ENCODE measurements at places on chromosomes 4 and X. TPM values are rescaled to one million over a fixed set of nuclear protein-coding genes. Genes with fewer than 3 reads are reported as not detected.

DNA sequence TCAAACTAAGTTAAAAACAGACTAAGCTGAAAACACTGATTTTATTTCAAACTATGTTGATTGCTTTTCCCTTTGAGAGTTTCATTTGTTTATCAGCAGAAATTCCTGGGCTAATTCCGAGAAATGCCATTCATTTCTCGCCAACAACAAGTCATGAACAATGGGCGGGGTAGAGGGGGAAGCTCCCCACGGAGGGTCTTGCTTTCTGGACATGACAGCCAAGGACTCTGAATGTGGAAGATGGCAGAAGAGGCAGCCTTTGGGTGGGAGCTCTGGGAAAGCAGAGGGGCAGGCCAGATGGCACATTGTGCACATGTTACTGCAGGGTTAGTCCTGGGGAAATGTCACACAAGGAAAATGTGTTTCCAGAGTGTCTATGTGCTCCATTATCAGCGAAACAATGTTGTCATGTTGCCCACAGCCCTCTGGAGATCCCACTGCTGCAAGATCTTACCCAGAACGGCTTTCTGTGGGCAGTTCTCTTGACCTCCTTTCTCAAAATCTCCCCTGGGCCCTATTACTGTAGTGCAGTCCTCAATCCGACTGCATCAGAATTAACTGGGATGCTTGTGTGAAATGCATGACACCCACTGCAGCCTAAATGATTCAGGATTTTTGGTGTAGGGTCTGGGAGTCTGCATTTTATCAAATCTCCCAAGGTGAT lies 45.0 kb downstream of the CHRDL1 start:
- DNase-seq = no peak

- DNase-seq = no peak
These were observed 6.9 kb downstream of the MAGEA11 start for GRCh38 chrX:149718757-149719156.

DNA sequence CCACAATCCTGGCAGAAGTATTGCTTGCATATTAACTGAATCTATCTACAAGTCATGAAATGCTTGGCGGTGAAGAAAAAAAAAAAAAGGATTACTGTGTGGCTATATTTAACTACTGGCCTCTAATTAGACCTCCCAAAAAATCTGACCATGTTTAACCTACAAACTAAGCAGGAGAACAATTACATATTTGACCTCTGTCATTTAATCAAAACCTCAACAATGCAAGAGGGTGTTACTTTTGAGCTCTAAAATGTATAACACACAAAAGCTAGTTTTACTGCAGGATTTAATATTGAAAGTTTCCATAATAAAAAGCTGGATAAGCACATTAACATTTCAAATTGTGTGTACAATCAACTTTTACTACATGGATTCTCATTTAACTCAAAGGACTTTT lies 1.5 kb downstream of the ITM2A start:
- no peak for DNase-seq

GRCh38 chr4:19844446-19844845 lies 407.3 kb upstream of the SLIT2 start:
- DNase-seq = no peak

GRCh38 chrX:13748486-13748885 lies 13.9 kb downstream of the OFD1 start:
- DNase-seq = no peak

GRCh38 chr4:128803783-128804182 lies 5.7 kb upstream of the JADE1 start:
- DNase-seq = no peak

The TMSB15A gene
- total RNA-seq = not detected

GRCh38 chr4:9984621-9985020 lies 36.7 kb downstream of the SLC2A9 start:
- DNase-seq = no peak

- peak; percentile 80 for DNase-seq
These were observed 2.1 kb upstream of the APBB2 start for GRCh38 chr4:41216294-41217019.

The NDP gene
- total RNA-seq = not detected

DNA sequence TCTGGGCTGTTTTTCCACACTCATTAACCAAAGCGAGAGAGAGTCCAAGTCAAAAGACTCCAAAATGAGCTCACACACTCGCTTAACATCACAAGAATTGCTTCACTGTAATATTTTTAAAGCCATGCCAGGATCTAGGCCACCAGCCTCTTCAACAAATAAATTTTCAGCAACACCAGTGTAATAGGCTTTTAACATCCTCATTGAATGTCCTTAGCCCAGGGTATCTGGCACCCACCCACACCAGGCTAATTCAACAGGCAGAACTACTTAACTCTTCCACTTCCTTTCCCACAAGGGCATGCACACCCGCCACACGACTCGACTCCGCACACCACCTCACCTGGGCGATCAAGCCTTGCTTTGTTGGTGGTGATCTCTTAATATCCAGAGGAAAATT lies 34.2 kb downstream of the FAT1 start:
- no peak for DNase-seq

The TMSB15B gene
- total RNA-seq = 2.0 TPM

- peak; percentile 77 for DNase-seq
These were observed 808 bp downstream of the PRDM5 start for GRCh38 chr4:120921456-120922380.

GRCh38 chr4:169064296-169064695 lies 54.2 kb upstream of the CBR4 start:
- no peak for DNase-seq

DNA sequence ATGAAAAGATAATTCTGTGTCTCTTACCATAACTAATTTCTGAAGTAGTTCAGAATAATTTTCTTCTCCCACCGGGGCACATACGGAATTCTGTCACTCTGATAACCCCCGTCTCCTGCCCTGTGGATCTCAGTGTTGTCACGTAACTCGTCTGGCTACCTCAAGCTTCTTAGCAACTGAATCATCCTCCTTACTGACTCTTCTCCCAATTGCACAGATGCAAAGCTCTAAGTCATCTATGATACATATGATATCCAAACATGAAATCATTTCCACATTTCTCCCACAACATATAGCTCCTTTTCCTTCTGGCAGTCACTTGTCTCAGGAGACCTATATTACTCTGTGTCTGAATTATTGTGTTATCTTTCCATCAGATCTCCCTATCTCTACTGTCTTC lies 1043.1 kb upstream of the TENM3 start:
- DNase-seq = no peak

The RAB39B gene
- total RNA-seq = 0.76 TPM

The IL1RAPL1 gene
- total RNA-seq = not detected

The NEIL3 gene
- 0.29 TPM for total RNA-seq

GRCh38 chr4:80074069-80074468 lies 1.0 kb upstream of the ANTXR2 start:
- no peak for DNase-seq

- no peak for DNase-seq
These were observed 64.4 kb upstream of the ENPEP start for GRCh38 chr4:110411574-110412011.

DNA sequence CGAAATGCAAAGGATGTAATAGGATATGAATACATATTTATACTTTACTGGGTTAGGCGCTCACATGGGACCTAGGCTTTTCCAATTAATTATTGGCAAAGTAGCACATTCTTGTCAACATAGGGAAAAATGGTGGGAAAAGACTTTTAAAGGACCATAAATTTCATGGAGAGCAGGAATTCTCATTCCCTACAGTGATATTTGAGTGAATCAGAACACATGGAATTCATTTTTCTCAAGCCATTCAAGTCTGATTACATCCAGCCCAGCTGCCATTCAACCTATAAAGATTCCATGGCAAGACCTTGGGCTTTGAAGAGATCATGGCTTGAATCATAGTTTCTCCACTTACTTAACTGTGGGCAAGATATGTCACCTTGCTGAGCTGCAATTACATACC lies 150.4 kb downstream of the SOWAHB start:
- no peak for DNase-seq

- peak; percentile 29 for DNase-seq
These were observed 251.0 kb downstream of the KCNIP4 start for GRCh38 chr4:21697583-21697982.

GRCh38 chr4:10101671-10102473 lies 14.7 kb downstream of the WDR1 start:
- DNase-seq = no peak

DNA sequence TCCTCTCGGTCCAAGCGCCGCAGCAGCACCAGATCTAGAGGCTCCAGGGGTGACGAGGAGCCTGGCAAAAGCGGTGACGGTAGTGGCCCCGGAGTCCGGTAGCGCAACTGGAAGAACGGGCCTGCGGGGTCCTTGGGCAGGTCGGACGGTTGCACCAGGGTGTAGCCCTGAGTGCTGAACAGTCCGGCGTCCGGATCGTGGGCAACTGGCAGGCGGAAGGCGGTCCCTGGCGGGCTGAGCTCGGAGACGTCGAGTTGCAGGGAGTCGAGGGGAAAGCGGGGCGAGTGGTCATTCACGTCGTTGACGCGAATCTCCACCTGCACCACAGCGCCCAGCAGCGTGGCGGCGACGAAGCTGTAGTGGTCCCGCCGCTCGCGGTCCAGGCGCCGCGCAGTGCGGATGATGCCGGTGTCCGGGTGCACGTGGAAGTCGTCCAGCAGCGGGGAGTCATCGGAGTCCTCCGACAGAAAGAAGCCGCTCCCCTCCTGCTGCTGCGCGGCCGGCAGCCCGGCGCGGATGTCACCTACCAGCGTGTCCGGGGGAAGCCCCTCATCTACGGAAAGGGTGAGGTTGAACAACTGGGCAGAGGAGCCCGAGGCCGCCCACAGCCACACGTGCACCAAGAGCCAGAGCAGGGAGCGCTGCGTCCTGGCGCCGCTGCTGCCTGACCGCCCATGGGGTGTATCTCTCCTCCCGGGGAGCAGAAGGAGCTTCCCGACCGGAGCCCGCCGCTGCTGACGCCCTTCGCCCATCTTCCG lies 837 bp downstream of the DCHS2 start:
- DNase-seq = no peak

DNA sequence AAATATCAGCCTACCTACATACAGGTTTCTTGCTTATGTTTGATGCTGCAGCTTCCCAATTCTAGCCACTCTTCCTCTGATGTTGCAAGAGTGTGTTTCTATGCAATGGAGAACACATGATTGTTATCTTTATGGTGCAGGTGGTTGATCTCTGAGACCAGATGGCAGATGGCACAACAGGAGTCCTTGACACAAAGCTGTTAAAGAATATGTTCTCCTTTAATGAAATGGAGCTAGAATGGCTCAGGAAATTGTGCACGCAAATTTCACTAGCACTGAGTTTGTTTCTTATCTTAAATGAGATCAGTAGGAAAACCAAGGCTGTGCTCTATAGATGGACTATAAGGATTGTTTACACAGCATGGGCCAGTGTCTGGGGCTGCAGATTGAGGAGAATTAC lies 29.9 kb upstream of the TTC29 start:
- DNase-seq = no peak

DNA sequence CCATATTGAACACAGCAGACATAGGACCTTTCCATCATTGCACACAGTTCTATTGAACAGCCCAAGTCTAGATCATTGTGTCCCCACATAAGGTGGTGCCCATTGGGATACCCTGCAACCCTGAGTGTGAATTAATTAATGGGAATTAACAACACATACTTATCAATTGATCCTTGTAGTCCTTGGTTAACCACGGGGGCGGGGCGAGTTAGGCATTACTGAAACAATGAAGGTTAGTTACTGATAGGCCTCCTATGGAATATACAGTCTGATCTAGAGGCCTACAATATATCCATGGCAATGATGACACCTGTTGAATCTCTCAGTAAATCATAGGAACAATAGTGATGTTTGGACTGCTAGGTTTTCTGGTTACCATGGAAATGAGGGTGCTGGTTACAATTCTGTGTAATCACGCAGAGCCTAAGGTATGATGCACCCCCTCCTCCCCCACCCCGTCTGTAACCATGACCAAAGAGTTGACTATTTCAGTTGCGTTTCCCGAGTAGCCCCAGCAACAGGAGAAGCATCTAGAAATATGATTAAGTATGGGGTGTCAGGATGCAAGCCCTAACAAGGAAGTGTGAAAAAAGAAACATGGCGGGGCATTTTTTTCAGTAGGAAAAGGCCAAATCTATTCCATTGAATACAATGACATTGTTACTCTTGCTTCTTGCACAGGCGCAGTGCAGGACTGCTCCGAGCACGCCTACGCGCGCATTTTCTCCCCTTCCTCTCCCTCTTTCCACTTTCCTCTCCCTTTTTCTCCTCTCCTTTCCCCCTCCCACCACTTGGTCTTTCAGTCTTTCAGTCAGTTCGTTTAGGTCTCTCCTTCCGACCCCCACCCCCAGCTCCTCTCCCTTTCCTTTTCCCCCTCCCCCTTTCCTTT lies 677 bp upstream of the NONO start:
- no peak for DNase-seq

GRCh38 chr4:24471486-24472160 lies 112.7 kb downstream of the DHX15 start:
- peak; percentile 2 for DNase-seq

DNA sequence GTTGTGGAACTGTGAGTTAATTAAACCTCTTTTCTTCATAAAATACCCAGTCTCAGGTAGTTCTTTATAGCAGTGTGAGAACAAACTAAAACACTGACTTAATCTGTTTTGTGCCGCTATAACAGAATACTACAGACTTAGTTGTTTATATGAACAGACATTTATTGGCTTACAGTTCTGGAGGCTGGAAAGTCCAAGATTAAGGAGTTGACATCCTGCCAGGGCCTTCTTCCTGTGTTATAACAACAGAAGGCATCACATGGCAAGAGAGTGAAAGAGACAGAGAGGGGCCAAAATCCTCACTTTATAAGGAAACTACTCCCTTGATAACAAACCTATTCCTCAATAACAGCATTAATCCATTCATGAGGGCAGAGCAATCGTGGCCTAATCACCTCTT lies 42.5 kb upstream of the KCNIP4 start:
- DNase-seq = no peak

DNA sequence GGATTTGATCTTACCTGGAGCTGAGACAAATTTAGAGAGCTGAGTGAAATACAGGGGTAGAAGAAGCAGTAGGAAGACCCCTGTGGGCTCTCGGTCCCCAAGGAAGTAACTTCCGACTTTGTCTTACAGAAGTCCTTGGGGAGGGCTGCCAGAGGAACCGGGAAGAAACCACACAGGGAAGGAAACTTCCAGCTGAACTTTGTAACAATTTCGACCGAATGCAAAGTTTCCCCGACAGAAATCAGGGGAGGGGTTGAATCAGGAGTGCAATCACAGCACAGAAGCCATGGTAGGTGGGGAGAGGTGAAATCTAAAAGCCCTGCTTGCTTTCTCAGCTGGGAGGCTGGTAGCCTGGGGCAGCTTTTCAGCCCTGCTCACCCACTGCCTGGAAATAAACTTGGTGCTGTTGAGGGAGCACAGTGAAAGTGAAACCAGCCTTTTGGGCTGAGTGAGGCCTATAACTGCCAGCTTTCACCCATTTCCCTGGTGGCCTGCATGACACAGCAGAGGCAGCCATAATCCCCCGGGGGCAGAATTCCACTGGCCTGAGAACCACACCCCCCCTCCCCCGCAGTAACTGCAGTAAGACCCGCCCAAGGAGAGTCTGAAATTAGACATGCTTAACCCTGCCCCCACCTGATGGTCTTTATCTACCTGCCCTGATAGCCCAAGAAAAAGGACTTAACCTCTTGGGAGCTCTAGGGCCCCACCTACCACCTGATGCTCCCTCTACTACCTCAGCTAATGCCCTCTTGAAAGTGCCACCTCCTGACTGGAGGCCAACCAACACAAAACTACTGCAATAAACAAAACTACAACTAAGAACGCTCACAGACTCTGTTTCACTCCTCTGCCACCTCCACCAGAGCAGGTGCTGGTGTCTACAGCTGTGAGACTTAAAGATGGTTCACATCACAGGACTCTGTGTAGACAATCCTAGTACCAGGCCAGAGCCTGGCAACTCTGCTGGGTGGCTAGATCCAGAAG lies 248.2 kb downstream of the PARM1 start:
- no peak for DNase-seq

The SPON2 gene
- 71.3 TPM for total RNA-seq

Data from adrenal gland (tissue), 19 donors.